GM13976 (cell line): ENCODE measurements at places on chromosomes 7 and 10.
A peak's percentile ranks its signal among the peaks of the same experiment; 100 is the strongest.

- no peak for DNase-seq
Observed at GRCh38 chr7:117068511-117069145, 115.3 kb downstream of the ST7 start.

- no peak for DNase-seq
Observed at GRCh38 chr10:122010405-122011050, 21.6 kb downstream of the TACC2 start.

GRCh38 chr7:17289074-17289645 is 9.3 kb upstream of the AHR start:
- DNase-seq, result no peak

DNA sequence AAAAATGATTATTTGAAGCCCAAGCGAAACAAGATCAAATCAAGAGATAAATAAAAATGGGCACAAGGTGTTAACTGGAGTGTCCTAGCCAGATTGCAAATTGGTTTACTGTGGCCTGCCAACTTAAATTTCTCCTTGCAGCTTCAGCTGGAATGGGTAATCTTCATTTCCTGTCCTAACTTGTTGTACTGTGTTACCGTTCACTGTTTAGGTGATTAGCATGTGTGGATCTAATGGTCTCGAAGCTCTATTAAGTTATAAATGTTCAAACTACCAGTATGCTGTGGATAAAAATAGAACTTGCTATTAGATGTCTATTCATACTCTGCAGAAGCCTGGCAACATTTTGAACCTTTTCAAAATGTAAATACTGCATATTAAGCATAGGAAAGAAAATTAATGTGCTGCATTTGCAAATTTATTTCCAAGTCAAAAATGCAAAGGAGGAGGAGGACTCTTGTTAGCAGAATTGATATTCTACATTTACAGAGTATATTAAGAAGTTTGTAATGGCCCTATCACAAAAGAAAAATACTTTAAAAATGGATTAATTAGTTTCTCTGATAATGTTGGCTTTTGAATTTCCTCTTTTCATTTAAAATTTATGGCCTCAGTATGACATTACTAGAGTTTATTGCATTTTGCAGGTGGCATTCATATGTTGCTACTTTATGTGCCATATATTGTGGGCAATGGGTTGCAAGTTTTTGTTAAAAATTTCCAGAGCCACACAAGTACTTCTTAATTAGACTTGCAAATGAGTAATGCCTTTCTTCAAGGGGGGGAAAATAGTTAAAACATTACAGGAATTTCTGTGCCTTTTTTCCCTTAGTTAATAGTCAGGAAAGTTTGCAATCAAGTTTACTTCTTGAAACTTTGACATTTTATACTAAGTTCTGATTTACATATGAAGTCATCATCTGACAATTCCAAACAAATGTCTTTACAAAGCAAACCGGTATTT is 92.1 kb downstream of the CABCOCO1 start:
- DNase-seq, result no peak

DNA sequence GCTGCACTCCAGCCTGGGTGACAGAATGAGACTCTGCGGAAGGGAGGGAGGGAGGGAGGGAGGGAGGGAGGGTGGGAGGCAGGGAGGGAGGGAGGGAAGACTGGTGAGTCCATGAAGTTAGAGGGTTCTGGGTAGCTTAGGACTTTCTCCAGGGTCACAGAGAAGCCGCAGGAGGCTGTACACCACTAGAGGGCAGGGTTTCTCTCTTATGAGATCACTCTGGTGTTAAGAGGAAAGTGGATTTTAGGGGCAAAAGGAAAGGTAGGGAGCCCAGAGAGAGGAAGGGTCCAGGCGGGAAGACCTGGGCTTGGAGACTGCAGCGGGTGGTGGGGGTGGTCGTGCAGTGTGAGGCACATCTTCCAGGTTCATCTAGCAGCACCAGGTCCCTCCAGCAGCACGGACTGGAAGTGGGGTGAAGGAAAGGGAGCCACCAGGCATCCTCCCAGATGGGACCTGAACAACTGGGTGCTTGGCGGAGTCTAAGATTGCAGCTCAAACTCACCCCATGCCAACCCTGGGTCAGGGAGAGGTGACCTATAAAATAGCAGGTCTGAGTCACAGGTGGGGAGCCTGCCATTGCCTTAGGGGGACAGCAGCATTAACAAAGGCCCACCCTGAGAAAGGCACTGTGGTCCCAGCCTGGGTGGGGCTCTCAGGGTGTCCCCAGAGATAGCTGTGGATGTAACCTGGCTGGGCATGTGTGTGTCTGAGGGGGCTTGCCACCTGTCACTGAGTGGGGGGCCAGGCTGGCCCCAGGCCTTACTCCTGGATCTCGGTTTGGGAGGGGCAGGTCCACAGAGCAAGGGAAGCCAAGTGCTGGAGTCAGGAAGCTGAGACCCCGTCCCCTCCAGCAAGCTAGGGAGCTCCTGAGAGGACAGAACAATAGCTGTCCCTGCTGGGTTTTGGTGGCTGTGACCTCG is 48.5 kb upstream of the SLC29A3 start:
- peak; percentile 83 for DNase-seq

- no peak for DNase-seq
Observed at GRCh38 chr7:110205899-110206298, 885.0 kb upstream of the LRRN3 start.

- no peak for DNase-seq
Observed at GRCh38 chr10:97584060-97584797, at the start of gene HOGA1. Gene HOGA1 (plus strand): TSS chr10:97584389. CDS start chr10:97584704, 315 bp downstream.
